ENCODE measurements at places on chromosomes 7 and 10. TPM values are rescaled to one million over a fixed set of nuclear protein-coding genes. Genes with fewer than 3 reads are reported as not detected.

The ANKRD61 gene
- not detected for total RNA-seq

The SUGCT gene
- total RNA-seq = 0.49 TPM

The OR2A42 gene
- total RNA-seq = not detected

The SPDYE9 gene
- not detected for total RNA-seq

The TSPAN12 gene
- total RNA-seq = 2.9 TPM

The CUTC gene
- 20.1 TPM for total RNA-seq

The NPFFR1 gene
- not detected for total RNA-seq

GRCh38 chr7:35727571-35727970 is 32.6 kb upstream of the HERPUD2 start:
- no peak for DNase-seq

DNA sequence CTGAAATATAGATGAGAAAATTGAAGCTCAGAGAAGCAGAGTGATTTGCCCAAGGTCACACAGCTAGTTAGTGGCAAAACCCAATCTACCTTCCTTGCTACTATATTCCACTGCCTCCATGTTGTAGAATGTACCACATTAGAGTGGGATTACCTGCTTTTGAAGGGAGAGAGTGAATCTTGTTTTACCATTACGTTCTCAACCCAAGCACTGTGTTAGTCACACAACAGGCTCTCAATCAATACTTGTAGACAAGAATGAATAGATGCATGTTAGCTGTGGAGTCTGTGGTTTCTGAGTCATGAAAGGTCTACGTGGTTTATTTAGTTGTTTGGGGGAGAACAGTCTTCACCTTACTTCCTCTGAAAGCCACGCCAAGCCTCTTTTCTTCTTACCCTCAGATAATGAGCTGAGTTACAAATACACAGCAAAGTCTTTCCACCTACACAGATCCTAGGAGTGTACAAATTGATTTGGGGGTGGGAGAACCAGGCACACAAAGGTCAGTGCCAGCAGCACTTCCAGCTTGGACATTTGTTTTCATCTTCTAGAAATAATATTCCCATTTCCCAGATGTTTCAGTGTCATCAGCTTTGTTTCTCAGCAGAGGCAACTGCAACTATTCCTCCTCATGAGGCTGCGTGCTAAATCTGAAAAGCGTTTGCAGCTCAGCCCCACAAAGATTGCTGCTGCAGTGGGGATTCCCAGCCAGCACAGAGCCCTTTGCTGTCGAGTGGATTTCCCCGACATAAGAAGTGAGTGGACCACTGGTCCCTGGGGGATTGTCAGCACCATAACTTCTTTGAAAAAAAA is 71.5 kb upstream of the ADO start:
- no peak for DNase-seq

- DNase-seq = no peak
Observed at GRCh38 chr7:130831817-130832481, 97.9 kb upstream of the KLF14 start.

DNA sequence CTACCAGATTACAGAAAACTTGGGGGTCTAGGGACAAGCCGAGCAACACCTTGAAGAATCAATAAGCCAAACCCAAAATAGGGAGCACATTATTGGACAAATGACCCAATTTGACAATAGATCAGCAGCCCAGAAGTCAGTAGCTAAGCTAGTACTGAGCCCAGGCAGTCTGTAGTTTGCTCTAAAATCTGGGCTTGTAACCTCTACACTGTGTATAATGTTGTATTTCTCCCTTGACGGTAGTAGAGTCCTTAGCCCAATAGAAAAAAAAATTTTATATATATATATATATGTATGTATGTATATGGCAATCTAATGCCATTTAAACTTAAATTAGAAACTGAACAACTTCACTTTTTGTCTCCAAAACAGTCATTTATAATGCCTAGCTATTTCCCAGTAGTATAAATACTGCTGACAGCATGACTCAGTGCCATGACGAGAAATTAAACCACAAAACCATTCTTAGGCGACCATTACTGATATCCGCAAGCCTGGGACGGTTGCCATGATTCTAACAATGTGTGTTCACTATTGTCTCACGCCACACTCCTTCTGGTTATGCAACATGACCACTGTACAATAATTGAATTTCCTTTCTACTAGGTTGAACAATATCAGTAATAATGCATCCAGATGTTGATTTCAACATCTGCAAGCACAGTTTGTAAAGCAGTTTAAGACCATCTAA is 110.5 kb downstream of the IPMK start:
- DNase-seq = peak; percentile 14

- peak; percentile 60 for DNase-seq
Observed at GRCh38 chr7:128153436-128153835, 87.6 kb upstream of the LEP start.

DNA sequence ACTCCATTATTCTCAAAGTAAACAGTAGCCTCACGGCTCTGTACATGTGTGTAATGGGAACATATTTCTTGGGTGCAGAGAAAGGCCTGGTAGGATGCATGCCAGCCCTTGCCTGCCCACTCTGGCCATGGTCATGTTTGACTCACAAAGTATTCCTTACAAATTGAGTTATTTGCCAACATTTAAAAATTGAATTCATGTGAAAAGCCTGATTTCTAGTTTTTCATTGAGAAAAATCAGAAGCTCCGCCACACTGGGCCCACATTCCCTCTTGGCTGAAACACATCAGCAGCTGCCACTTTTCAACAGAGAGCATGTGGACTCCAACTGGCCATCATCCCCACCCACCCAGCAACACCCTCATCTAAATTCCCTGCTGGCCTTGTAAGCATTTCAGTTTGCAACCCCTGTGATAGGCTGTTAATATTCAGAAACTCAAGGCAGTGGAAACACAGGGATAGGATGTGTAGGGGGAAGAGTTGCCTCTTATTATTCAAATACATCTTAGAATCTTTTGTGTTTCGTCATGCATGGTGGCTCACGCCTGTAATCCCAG is 40.9 kb downstream of the CDH23 start:
- DNase-seq = no peak

GRCh38 chr7:139893461-139893860 is 64.4 kb downstream of the TBXAS1 start:
- DNase-seq = no peak

- peak; percentile 54 for DNase-seq
Observed at GRCh38 chr10:98047009-98047741, 16.8 kb upstream of the CRTAC1 start.

DNA sequence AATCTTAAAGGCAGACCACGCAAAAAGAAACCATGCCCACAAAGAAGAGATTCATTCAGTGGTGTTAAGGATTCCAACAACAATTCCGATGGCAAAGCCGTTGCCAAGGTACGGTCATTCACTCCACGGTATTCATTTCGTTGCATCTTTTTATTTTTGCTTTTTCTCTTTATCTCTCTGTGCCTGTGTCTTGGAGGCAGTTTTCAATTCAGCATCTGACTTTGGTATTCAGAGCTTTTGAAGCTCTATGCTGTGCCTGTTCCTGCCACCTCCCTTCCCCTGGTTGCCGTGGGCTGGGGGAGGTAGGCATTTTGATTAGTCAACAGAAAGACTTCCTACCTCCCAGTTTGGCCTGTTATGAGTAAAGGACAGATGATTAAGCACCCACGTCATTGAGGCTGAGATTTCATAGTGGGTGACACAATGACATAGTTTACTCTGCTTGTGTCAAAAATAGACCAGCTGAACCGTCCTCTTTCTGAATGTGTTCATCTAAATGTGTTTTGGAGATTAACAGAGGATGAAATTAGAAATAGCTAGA is 149.5 kb downstream of the ARID5B start:
- peak; percentile 86 for DNase-seq

- peak; percentile 31 for DNase-seq
Observed at GRCh38 chr7:70856901-70857630, 274.9 kb upstream of the GALNT17 start.

DNA sequence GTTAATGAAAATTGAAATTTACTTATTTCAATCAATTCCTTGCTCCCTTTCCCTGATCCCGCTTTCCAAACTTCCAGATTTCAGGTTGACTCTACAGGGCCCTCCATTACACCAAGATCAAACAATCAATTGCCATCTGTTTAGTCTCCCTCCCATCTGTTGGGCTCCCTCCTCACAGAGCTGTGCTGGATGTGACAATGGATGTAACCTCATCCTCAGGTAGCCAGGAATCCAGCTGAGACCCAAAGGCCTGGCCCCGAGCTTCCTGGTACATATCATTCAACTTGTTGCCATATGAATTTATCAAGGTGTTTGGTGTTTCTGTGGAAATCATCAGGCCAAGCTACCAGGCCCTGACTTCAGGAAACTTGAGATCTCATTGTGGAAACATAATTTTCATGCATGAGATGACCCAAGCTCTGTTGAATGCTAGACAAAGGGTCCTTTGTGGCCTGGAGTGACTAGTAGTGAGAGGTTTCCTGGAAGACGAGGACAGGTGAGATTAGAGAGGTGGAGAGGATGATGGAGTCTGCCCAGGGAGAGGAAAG is 148.6 kb upstream of the PDE1C start:
- DNase-seq = no peak

- no peak for DNase-seq
Observed at GRCh38 chr7:2936891-2937580, 92.9 kb upstream of the GNA12 start.

DNA sequence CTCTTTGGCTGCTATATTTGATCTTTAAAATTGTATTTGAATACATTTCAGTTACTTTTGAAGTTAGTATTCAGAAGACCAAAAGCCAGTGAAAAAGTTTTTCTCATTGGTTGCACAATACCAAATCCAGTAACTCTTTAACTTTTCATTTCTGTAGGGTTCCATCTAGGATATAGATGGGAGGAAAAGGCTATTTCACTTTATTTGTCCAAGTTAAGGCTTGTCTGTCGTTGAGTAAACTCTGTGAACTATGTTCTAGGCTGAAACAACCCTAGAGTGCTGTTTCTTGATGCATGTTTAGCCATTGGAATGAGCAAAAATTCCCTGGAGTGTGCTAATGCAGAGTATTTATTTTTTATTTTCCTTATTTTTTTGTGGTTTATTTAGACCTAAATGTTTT is 834.7 kb upstream of the KCND2 start:
- no peak for DNase-seq

- DNase-seq = no peak
Observed at GRCh38 chr10:89035461-89035860, 44.9 kb downstream of the FAS start.

All from lower leg skin (tissue), 4 donors.